SK-N-MC (cell line): ENCODE measurements at places on chromosomes 6 and 20.

DNA sequence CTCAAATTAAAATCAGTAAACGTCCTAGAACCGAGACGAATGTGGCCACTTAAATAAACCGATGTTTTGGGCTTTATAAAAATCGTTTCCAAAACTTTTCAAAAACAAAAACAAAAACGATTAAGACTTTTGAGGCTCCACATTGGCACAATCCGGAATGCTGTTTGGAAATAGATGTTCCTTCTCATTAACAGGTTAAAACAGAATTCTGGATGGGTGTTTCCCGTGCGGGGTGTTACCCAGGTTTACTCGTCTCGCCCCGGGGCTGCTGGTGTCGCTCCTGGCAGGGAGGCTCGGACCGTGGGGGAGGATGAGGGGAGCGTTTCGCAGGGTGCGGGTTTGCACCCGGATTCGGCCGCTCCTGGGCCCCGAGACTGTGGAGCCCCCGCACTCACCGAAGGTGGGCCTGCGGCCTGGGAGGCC lies 1.2 kb downstream of the GATA5 start:
- no peak for DNase-seq

DNA sequence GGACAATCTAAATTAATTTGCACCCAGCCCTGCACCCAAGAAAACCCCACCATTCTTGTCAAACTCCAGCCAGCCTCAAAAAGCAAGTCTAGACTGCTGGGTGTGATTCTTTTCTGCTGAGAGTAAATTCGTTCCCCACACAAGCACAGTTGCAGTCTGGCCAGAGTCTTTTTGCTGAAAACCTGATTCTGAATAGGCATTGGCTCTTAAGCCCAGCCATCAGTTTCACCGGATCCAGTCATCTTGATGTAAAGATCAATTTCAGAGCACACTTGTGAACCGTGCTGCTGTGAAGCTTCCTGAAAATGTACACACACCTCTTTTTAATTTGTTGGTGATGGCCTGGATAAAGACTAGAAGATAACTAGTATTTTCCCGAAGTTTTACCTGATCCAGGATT lies 159.4 kb upstream of the GGTLC1 start:
- DNase-seq, result no peak

DNA sequence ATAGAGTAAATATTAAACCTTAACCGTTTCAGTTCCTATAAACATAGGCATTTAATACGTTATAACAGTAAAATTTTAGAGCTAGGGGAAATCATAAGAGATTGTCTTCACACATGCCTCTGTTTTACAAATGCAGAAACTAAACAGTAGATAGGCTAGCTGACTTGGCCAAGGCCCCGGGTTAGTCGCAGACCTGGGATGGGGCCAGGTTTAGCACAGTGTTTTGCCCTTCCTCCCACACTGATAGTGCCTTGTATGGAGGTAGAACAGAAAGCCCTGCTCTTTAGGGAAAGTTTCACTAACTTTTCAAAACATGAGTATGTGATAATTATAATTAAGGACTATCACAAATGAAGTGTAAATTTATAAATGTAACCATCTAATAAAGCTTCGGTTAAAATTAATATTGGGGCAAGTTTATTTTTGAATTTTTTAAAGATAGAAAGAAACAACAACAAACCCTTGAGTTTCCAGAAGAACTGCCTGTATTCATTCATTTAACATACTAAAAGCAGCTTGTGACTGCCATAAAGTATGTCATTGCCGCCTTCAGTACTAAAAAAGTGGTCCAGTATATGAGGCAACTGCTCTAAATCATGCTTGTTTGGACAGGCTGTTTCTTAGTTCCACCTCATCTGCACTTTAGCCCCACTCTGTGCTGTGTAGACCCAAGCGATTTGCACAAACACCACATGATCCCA lies 62.5 kb upstream of the LOC128125822 start:
- DNase-seq, result no peak

- DNase-seq, result no peak
These were observed 473.4 kb upstream of the MARCKS start for GRCh38 chr6:113383701-113384100.

DNA sequence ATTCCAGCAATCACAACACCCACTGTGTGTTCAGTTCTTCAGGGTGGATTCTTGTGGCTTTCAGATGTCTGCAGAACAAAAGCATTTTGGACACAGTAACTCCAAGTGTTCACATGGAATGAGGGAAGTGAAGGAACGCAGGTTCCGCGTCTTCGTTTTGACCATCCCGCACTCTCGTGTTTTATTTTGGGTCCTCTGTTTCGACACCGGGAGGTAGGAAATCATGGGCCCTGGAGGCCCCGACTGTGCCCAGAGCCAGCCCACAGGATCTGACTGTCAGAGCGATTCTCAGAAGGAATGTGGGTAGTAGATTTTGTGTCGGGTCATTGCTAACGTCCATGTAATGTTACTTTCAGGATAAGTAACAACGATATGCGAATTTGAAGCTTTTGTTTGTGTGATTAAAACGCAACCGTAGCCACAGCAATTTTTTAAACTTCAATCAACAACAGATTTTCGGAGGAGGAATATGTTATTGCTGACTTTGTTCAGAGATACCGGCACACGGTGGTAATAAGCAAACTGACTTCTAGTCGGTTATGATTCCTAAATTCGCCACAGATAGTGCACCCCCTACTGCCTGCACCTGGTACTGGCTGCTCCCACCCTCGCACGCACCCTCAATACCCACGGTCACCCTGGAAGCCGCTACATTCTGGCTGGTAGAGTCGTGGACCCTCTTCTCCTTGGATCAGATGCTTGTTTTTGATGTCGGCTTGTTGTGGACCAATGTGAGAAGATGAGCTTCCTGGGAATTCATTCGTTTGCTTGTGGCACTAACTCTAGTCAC lies 10.5 kb downstream of the NPEPL1 start:
- no peak for DNase-seq

- DNase-seq, result no peak
These were observed 114.2 kb downstream of the C6orf58 start for GRCh38 chr6:127691146-127691545.
